ENCODE measurements at places on chromosomes 4 and X.

GRCh38 chr4:108135549-108136209 lies 33.1 kb downstream of the LEF1 start:
- DNase-seq: no peak

- no peak for DNase-seq
Measured at GRCh38 chr4:176676901-176677300, 115.8 kb downstream of the VEGFC start.

- DNase-seq: no peak
Measured at GRCh38 chr4:15870079-15870478, 68.5 kb downstream of the FGFBP1 start.

- DNase-seq: no peak
Measured at GRCh38 chr4:182344968-182345367, 101.8 kb downstream of the TENM3 start.

DNA sequence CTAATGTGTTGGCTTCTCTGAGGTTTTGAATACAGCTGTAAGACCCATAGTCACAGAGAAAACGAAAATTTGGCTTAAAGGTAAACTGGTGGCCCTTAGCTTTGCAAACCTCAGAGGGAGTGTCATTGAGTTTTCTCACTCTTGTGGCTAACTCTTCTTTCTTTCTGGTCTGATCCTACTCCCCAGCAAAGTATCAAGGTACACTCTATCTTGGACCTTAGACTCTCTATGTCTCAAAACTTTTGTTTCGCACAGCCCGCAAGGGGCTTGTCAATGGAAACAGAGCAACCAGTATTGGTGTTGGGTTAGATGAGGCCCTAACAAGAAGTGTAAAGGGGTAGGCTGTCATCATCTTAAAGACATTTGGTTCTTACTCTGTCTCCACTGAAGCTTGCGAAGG lies 19.8 kb downstream of the APOO start:
- no peak for DNase-seq

DNA sequence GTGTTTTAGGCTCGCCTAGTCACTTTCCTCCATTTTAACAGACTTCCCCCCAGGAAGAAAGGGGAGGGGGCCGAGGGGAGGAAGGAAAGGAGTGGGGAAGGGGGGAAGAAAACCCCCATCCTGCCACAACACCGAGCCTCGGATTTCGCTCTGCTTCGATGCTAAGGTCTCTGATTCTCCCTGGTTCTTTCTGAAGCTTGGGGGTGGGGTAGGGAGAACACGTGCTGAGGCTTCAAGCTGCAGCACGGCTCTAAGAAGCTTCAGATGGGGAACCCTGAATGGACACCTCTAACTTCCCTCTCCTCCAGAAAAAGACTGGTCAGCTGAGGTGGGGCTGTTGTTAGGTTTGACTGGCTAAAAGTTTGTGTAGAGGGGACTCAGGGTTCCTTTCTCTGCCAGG lies 61.8 kb downstream of the RHOH start:
- no peak for DNase-seq

DNA sequence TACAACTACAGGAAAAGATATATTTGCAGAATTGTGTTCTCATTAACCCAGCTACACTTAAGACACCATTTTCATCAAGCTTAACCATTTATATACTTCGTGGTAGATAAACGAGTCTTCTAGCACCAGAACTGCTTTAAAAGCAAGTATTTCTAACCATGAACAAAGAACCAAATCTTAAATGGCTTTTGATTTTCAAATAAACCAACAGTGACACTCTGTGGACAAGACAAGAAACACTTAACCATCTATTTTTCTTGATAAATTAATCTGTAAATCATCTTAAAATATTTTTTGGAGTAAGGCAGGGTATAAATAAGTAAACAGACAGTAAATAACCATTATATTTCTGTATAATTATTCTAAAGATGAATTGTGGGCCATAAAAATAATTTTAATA lies 10.2 kb downstream of the BEND2 start:
- DNase-seq: no peak

DNA sequence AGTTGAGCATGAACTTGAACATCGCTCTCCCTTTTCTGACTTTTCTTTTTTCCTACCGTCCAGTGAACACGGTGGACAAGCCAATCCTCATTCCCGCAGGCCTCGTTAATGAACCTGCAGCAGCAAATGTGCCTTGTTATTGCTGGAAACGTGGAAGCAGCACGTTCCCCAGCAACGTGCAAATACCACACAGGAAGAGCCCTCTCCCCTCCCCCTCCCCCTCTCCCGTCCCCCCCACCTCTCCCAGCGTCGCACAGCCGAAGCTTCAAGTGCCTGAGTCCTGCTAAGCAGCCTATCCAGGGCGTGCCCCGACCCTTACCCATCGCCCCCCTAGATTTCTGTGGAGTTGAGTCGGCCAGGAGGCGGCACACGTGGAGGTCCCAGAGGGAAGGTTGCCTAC lies 219.9 kb downstream of the BCOR start:
- DNase-seq: no peak

DNA sequence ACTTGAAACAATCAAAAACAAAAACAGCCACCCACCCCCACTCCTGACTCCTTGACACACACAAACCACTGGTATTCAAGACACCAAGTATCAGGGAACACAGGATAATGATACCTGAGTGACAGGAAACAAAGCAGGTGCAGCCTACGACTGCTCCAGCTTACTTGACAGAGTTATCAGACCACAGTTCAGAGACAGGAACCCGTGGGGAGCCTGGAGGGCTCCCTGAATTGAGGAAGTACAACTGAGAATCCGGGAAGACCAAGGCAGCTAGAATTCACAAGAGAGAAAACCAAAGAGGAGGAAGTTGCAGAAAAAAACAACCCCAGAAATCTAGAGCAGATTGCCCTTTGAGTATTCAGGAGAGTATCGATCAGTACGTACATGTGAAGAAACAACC lies 20.5 kb downstream of the COMMD8 start:
- DNase-seq: no peak

DNA sequence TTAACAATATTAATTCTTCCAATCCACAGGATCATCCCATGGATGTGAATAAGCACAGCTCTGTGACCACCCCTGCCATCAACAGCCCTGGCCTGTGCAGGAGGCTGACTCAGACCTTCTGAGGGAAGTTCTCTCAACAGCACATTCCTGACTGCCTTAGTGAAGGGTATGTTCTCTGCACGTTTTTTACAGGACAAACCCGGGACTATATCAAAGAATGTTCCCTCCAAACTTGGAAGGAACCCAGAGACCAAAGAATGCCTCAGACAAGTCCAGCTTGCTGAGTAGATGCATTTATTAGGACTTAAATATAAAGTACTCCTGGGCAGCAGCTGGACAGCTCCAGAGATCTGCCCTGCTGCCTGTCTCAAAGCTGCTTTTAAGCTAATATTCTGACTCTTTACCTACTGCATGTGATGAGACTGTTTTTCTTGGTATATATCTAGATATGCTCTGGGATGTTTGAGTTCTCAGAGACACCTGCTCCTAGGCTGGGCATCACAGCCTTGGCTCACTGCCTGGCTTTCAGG lies 1127.8 kb upstream of the PRKX start:
- DNase-seq: no peak

- DNase-seq: no peak
Measured at GRCh38 chr4:188412499-188412898, 273.3 kb downstream of the TRIML1 start.

DNA sequence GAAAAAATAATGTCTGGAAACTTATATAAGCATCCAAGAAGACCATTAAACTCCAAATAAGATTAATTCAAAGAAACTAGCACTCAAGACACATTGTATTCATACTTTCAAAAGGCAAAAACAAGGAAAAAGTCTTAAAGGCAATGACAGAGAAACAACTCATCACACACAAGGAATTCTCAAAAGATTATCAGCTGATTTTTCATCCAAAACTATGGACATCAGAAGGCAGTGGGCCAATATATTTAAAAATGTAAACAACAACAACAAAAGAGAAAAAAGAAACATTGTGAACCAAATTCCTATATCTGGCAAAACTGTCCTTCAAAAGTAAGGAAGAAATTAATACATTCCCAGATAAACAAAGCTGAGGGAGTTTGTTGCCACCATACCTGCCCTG lies 711.4 kb upstream of the GALNTL6 start:
- no peak for DNase-seq

- DNase-seq: no peak
Measured at GRCh38 chr4:127506283-127506682, 126.5 kb upstream of the INTU start.

- DNase-seq: no peak
Measured at GRCh38 chrX:135328421-135329005, 19.2 kb downstream of the ETDC start.

DNA sequence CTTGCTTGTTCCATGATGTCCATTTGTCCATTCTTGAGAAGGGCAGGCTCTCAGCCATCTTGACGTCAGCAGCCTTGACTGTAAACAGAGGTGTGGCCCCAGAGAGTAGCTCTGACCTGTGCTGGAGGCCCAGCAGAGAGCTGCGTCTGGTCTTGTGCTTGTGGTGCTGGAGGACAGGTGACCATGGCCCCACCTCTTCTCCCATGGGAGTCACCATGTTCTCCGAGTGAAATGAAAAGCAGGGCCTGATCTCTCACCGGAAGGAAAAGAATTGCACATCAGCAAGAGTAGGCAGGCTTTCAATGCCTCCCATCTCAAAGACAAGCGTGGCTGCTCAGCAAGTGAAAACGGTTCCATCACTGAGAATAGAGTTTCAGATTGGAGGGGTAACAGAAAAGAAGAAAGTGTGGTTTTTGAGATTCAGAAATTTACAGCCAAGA lies 11.5 kb downstream of the PARM1 start:
- no peak for DNase-seq

DNA sequence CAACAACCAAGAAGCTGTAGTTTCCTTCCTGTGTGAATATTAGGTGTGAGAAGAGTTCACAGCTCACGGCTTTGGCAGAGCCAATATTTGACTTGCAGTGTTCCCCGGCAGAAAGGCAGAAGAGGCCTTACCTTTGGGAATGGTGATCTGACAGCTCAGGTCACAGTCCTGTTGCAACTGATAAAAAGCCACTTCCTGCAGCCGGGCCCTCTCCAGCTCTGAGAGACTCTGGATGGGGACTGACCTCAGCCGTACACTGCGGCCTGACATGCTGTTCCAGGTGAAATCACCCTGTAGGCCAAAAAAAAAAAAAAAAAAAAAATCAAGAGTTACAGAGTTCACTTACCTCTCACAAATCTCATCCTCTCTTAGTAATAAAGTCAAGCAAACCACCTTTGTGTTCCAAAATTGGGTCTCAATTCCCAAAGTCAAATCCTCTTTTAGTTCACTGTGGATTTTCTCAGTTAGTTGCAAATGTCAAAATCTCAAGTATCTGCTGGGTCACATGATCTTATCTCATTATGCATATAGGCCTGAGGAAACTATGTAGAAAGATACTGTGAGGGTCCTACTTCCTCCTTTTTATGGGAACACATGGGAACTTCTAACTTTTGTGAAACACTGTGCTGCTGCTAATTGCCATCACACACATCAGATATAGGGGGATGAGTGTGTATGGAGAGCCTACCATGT lies 38.6 kb upstream of the AMELX start:
- DNase-seq: no peak

DNA sequence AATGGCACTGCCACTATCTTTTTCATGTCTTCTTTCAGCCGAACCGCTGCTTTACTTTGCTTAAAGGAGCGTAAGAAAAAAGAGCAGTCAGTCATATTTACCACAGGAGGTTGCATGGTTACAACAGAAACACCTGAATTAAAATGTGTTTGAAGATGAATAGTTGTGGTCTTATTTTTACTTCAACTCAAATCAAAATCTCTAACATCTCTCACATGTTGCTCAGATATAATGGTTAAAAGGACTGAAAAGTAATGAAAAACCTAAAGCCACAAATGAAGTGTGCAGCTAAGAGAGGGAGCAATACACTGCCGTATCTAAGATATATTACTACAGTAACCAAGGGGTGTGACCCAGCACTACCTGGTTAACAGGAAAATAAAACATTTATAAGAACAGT lies 27.4 kb downstream of the FAM13A start:
- no peak for DNase-seq

GRCh38 chr4:134708026-134708425 lies 506.4 kb upstream of the PABPC4L start:
- DNase-seq: no peak

DNA sequence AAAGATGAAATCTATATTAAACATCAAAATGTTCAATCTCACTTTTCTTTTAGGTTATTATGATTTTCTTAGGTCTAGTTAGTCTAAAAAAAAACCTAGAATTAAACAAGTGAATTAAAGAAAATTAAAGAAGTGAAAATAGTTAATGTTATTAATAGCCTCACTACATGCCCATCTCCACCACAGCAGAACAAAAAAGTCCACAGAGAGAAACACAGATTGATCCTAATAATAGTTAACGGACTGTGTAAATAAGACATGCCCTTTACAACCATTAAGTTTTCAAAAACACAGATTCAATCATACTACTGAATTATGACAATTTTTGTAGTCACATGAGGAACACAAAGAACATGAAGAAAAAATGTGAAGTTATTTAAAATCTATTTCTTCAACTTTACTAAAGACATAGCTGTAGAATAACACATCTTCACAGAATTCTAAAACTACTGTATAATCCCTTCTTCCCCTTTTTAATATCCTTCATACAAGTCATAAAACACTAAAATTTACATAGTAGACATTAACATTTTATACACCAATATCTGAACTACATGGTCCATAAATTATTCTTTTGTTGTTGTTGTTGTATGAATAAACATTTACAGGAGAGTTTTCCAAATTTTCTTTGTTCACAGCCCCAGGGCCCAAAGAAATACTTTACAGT lies 15.3 kb downstream of the HELQ start:
- no peak for DNase-seq

DNA sequence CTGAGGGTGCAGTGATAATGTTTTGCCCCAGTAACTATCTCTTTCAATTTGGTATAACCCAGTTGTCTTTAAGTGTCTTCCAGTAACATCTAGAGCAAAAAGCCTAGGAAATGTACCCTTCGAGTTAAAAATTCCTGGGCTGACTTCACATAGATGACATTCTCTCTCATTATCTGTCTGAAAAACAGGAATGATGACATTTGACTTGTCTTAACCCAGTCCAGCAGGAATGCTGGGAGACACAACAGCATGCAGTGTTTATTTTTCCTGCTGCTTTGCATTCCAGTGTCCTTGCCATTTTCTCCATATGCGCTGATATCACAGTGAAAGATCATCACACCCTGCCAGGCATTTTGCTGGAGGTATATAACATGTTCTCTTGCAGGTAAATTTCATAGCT lies 130.0 kb downstream of the SOWAHB start:
- no peak for DNase-seq

- DNase-seq: no peak
Measured at GRCh38 chr4:85476381-85476780, 1.4 kb downstream of the ARHGAP24 start.

- DNase-seq: no peak
Measured at GRCh38 chr4:103136671-103137445, 37.2 kb upstream of the BDH2 start.

- no peak for DNase-seq
Measured at GRCh38 chr4:116849620-116850019, 235.8 kb downstream of the TRAM1L1 start.

GRCh38 chr4:2412534-2412884 lies 5.9 kb downstream of the ZFYVE28 start:
- DNase-seq: no peak

- no peak for DNase-seq
Measured at GRCh38 chr4:182801636-182802035, 115.5 kb downstream of the DCTD start.

GRCh38 chr4:17489721-17490120 lies 22.2 kb downstream of the QDPR start:
- DNase-seq: no peak

GRCh38 chrX:85941275-85941674 lies 106.1 kb downstream of the CHM start:
- DNase-seq: no peak
